ENCODE measurements at places on chromosomes 6 and 20.

- DNase-seq = no peak
Observed at GRCh38 chr6:111899531-111899930, 26.3 kb upstream of the FYN start.

- DNase-seq = no peak
Observed at GRCh38 chr20:34150306-34151000, 38.4 kb upstream of the EIF2S2 start.

DNA sequence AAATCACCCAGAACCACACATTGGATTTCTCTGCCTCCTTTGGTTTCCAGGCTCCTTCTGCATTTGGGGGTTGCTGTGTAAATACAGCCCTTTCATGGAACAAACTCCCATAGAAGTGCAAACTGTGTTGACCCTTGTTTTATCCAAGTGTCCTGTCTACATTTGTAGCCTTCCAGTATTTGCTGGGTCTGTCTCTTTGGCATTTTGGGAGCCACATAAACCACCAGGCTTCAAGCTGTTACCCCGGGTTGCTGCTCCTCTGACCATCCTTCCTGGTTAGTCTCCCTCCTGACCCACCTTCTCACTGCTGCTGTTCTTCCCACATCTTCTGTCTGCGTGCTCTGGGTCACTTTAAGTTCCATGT lies 7.6 kb upstream of the MTHFD1L start:
- DNase-seq = no peak

DNA sequence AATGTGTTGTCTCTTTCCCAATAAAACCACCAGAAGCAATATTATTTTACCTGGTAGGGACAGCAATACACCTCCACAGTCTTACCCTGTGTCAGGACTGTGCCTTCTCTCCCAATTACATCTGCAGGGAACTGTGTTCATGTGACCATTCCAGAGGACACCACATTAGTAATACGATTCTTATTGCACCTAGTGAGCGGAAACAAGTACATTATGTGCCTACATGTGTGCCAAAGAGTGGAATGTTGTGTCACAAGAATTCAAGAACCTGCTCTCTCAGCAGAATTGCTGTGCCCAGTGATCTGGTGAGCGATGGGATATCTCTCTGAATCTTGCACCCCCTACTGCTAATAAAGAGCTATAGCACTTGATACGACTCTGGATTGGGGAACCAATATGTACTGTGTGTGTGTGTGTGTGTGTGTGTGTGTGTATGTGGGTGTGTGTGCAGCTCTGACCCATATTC lies 57.4 kb upstream of the FOXC1 start:
- DNase-seq = peak; percentile 46

GRCh38 chr6:137058037-137058436 lies 13.3 kb upstream of the IL20RA start:
- DNase-seq = no peak

- DNase-seq = no peak
Observed at GRCh38 chr6:33709605-33710295, 1.8 kb downstream of the UQCC2 start.

DNA sequence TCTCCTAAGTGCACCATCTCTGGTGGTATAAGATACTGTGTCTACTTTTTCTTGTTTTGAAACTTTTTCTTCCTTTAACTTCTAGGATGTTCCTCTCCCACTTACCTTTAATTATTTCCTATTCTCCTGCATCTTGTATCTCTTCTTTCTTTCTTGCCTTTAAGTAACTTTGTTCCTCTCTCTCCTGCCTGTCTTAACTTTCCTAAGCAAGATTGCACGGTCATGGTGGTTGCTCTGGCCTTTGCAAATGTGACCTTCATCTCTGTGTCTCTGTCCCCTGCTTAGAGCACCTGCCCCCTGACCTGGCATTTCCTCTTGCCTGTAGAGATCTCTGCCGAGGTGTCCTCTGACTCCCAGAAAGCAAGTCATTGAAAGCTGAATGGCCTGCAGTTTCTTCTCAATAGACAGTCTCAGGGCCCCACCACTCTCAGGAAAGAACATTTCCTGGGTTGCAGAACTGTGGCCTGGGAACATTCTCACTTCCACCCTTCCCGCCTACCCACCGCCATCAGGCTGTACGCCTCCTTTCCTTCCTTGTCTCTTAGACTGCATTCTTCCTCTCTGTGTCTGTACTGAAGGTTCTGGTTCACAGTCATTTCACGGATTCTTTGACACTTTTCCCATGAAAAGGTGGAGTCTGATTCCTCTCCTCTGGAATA lies 12.8 kb downstream of the ZDHHC14 start:
- DNase-seq = no peak

DNA sequence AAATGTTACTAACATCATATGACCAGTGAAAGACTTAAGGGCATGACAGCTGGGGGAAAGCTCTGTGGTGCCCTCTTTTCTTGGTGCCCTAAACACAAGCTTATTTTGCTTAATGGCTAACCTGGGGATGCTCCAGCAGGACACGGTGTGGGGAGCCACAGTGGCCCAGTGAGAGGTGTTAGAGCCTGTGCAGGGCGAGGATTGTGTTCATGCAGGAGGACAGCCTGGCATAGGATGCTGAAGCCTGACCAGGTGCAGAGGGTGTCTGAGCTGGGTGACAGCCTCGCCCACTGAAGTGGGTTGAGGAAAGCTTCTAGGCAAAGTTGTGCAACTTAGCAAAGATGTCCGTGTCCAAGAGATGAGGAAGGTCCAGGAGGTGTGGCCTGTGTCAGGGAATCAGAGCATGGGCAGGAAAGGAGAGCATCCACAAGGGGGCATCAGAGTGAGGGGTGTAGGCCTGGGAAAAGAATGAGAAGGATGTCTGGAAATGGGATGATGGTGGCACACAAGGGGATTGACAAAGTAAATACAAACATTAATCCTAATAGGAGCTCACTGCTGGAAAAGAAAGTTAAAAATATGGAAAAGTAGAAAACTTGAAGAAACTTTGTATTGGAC lies 33.9 kb downstream of the SLC17A4 start:
- DNase-seq = peak; percentile 60

- DNase-seq = no peak
Observed at GRCh38 chr6:51495610-51496396, 591.6 kb downstream of the PKHD1 start.

- DNase-seq = no peak
Observed at GRCh38 chr6:87100216-87100615, 5.3 kb upstream of the CGA start.

DNA sequence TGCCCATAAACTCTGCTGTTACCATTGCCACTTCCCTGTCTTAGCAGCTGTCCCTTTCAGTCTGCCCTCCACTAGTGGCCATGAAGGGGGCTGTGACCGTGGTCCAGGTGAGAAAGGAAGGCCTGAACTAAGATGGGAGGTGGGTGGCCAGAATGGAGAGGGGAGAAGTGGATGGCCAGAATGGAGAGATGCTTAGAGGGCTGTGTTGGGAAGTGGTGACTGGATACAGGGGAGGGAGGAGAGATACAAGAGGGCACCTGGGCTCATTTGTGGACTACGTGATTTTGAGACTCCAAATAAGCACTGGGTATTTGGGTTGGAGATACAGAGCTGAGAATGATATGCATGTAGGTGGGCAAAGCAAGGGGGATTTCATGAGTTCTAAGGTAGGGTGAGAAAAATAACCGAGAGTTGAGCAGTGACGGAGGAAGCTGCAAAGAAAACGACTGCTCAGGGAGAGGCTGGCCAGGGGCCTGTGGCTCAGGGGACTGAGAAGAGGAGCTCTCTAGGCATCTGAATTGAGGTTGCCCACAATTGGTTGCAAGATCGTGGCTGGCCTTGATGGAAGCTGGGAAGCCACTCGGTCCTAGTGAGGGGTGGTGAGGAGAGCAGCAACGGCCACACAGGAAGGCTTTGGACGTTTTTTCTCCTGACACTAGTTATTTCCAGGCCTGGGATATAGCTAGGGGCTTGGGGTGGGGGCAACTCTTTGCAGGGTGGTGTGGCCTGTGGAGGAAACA lies 36.9 kb downstream of the PANK2 start:
- no peak for DNase-seq

- no peak for DNase-seq
Observed at GRCh38 chr6:158377860-158378259, 65.6 kb downstream of the TULP4 start.

DNA sequence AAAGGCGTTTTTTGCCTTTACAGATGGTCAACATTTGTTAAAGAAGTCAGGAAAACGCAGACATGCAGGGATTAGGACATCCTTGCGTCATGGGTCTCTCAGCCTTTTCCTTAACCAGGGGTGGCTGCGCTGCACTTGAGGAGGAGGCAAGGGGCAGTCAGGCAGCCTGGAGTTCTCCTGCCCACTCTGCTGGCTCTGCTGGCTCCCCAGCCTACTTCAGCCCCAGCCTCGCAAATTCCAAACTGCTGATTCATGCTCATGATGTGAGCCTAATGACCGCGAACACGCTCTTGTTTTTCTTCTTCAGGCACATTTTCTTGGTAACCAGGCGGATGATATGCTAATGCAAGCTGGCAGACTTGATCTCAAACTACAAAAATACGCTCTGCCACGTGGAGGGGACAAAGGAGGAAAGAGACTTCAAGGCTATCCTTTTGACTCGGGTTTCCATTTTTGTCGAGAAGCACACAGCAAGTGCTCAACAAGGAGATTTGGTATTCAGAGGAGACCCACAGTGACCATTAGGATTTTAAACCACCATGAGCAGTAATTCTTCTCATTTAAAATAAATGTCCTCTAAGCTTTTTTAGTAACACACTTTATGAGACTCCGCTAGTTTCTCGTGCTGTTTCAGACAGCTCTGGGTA lies 290.3 kb upstream of the STXBP5 start:
- DNase-seq = peak; percentile 60

DNA sequence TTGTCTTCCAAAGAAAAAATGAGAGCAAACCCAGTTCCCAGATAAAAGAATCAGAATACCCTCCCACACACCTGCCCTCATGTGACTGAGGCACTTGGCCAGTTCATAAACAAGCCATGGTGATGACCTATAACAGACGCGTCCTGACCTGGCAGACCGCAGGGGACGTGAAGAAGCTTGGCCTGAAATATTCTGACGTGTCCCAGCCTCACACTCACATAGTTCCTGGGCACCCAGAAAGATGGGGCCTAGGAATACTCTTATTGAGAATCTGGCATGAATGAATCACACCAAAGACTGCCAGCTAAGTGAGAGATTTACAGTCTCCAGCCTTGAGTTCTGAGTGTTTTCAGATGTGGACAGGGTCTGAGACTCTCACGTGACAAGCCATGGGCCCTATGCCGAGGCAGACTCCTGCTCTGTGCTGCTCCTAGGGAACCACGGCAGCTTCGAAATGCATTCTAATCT lies 17.2 kb upstream of the MAP3K4 start:
- no peak for DNase-seq

DNA sequence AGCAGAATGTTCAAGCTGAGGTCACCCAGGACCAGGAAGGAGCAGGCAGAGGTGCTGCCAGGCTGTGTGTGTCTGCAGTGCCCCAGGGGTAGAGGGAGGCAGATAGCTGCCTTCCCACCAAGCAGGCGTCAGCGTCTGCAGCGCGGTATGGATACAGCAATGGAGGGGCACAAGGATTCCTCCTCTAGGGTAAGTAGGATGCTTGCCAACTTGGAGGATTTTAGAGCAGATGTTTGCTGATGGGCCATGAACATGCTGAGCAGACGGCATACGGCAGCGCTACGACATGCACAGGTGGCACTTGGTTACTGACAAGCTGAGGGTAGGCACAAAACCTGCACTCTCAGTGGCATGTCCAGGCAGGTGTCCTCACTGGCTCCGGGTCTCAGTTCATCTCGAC lies 48.1 kb downstream of the PSMG4 start:
- no peak for DNase-seq

- DNase-seq = no peak
Observed at GRCh38 chr6:148881593-148882311, 134.9 kb downstream of the UST start.

- DNase-seq = no peak
Observed at GRCh38 chr6:41720783-41721182, 14.6 kb downstream of the TFEB start.

DNA sequence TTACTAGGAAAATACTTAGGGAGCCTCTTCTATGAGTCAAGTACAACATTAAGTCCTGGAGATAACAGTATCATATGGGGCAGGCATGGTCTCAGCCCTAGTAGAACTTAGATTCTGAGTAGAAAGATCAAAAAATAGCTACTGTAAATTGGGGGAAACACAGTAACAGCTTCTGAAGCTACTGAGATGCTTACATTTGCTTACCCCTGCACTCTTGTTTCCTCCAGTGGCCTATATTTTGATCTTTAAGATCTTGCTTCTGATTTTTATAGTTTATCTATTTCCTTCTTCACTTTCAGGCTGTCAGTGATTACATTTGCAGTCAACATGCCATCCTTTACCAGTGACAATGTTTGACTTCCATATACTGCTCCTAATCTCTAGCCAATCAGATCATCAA lies 35.3 kb downstream of the HIVEP2 start:
- DNase-seq = no peak

- no peak for DNase-seq
Observed at GRCh38 chr20:5065166-5065878, 54.4 kb downstream of the PCNA start.

DNA sequence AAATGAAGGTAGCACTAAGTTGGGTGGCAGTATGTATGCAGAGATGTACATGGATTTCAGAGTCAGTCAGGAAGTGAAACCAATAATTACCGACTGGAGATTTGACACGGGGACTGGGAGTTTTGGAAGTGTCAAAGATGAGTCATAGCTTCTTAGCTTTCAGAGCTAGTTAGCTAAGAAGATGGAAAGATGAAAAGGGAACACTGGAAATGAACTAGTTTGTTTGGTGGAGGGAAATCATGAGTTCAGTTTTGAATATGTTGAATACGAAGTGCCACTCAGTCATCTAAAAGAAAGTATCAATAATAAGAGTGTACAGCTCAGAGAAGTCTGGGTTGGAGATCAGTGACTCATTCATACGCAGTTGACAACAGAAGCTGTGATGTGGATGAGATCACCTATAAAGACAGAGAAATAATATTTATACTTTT lies 7.5 kb downstream of the ESF1 start:
- no peak for DNase-seq

Measured in HEK293T (cell line).